ENCODE measurements at places on chromosomes 2 and 18.
A peak's percentile ranks its signal among the peaks of the same experiment; 100 is the strongest.

DNA sequence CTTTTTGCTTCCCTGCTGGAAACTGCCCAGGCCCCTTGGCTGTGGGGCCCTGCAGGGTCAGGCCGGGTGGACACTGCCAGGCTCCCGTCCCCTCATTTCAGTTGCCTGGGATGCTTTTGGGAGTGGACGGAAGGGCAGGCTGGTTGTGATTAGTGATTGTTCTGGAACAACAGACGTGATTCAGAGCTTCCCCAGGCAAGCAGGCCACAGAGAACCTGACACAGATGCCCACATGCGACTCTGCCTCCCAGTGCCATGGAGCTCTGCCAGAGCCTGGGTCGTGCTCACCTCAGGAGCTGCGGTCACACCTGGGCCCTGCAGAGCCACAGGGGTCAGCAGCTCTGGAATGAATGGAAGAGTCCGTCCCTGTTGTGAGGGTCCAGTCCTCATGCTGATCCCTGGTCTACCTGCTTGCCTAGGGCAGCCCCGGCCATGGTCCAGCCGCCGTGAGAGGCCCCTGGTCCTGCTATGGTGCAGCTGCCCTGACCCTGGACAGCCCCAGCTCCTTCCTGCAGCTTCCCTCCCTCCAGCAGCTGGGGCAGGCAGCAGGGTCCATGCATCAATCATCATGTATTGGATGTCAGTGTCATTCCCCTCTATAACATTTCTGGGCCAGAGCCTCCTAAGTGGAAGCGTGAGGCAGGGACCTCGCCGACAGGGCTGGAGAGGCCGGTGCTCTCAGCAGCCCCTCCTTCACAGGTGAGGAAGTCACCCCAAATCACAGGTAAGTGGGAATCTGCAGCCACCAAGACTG, 518.6 kb upstream of the MYT1L start:
- DNase-seq: no peak

GRCh38 chr2:217573571-217573970, 429.2 kb downstream of the TNS1 start:
- no peak for DNase-seq

GRCh38 chr18:4510160-4510559, 55.1 kb upstream of the DLGAP1 start:
- no peak for DNase-seq

DNA sequence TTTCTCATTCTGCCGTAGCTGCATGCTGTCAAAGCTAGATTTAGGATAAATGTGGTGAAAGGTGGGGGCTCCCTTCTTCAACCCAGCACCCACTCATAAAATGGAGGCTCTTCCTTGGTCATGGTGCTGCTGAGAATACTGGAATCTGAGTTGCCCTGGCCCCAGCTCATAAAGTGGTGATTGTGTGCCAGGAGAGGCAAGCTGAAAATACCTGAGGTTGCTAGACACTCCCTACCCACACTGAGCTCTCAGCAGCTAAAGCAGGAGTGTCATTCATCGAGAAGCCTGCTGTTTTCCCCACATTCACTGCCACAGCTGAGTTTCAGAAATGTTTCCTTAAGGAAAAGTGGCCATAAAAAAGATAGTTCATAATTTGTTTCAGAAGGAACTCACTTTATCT, 297.1 kb upstream of the RBMS1 start:
- DNase-seq: peak; percentile 15

DNA sequence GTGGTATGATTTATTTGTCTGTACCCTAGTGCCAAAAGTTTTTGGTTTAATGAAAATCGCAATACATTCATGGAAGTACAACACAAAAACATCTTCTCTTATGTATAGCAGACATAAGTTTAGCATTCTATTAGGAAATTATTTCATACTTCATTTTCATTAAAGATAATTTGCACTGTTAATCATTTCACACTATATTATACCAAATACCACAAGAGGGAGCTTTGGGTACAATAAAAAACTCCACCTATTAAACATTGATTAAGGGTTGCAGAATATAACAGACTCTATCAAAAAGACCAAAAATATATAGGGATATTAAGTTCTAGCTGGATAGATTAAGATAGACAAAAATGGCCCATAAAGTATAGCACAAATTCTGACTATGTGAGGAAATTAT, 79.0 kb downstream of the SLC66A3 start:
- DNase-seq: no peak

- no peak for DNase-seq
Measured at GRCh38 chr2:215521031-215521430, 85.2 kb upstream of the FN1 start.

GRCh38 chr2:119794237-119794636, 34.5 kb downstream of the PTPN4 start:
- no peak for DNase-seq

DNA sequence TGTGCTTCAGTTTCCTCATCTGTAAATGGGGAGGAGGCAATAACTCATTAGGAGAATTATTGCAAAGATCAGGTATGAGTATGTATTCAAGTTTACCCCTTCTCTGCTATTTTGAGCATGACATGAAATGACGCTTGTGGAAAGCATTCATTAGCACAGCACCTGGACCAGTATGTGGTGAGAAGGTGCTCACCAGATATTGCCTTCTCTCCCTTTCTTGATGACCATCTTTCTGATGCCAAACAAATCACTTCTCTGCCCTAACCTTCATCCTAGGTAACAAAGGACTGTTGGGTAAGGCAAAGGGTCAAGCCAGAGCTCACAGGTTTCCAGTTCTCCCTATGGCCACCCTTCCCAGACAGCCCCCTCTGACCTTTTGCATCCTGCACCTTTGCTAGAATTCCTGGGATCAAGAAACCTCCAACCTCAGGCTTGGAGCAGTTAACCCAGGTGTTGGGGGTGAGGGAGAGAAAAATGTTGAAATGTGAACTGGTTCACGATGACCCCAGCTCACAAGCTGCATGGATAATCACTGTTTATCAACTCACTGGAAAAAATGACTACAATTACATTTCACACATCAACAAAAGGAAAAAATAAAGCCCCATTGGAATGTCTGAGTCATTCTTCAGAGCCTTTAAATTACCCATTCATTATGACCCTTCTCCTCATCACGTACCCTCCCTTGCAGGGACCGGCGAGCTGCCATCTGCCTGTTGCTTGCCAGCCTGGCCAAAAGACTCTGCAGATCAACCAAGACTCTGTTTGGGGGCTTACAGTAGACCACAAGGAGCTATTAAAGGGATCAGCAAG, 41.6 kb downstream of the LBH start:
- no peak for DNase-seq

- DNase-seq: peak; percentile 39
Measured at GRCh38 chr2:84906108-84906899, 848 bp downstream of the TMSB10 start.
